IPS-NIHi11 (cell line): ENCODE measurements at places on chromosomes 7 and 10.

- DNase-seq = no peak
These were observed 67.5 kb upstream of the EFCAB10 start for GRCh38 chr7:105648561-105649401.

GRCh38 chr7:52502281-52502680 lies 533.2 kb upstream of the POM121L12 start:
- DNase-seq = no peak

- DNase-seq = no peak
These were observed 614.3 kb downstream of the TYW1 start for GRCh38 chr7:67610897-67611296.

DNA sequence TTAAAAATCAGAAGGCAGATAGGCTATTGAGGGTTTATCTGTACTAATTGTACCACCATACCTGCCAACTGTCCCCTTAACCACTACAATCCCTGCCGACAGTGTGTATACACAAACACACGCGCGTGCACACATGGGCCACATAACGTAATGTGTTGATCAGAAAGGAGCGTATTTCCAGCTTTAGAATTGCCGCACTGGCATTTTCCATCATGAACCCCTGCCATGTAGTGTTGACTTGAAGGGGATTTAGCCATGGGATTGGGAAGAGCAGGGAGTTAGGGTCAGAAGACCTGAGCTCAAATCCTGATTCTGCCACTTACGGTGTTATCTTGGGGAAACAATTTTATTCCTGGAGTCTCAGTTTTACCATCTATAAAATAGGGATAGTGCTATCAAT lies 158.9 kb downstream of the TCF7L2 start:
- DNase-seq = no peak
